ENCODE measurements at places on chromosomes 4 and X.

DNA sequence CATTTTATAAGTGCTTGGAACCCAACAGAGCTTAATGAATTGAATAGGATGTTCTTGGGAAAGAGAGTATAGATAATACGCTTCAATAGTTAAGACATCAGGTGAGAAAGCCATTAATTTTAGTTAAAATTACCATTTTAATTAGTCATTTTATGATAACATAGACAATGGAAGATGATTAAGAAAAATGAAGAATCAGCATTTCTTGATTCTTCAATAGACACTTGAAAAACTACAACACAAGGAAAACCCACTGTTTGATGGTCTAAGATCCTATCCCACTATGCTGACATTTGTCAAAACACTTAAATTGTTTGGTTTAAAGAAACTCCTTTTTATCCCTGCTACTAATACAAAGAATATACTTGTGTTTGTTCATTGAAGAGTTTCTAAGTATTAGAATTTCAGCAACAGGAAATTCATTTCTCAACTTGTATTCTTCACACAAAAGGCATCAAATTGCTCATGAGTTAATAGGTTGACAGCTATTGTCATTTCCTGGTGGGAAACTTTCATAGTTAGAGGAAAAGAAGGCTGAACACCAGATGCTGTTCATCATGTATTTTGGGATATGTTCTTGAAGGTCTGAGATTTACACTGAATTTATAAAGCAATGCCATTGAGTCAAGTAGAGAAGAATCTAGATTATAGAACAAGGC, 9.6 kb upstream of the CXCL2 start:
- no peak for DNase-seq

GRCh38 chr4:94517492-94517891, 65.8 kb downstream of the PDLIM5 start:
- DNase-seq = no peak

DNA sequence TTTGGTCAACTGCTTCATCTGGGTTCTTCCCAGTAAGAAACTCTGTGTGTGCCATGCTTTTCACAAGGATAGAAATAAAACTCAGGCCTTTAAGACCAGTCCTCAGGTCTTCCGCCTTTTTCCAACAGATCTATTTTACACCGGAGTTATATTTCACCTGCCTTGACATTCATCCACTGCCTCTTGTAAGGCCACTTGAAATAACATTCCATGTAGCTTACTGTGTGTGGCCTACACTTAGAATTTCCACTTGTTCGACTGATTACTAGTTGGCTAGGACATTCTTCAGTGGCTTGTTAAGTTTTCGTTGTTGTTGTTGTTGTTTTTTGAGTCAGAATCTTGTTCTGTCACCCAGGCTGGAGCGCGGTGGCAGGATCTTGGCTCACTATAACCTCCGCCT, 92.8 kb upstream of the UNC5C start:
- no peak for DNase-seq

DNA sequence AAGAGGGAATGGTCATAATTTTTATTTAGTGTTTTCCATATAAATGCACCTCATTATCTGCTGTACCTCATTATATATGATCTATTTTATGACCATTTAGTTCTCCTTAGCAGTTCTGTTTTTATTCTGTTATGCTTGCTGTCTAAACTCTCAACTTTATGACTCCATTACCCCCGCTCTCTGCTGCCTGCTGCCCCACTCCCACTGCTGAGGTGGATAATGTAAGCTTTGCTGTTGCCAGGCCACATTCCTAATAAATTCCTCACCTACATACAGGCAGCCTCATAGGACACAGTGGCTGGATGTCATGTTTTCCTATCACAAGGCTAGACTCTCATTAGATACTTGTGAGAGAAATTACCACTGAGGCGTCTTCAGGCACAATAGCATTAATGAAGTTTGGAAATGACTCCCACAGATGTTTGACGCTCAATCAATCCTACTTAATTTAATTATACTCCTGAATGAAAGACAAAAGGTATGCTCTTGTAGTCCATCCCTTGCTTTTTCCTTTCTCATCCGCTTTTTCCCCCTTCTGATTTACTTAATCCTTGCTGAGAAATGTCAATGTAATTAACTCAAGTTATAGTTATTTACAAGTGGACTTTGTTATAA, 497.5 kb upstream of the IGFBP7 start:
- peak; percentile 23 for DNase-seq

- DNase-seq = no peak
Observed at GRCh38 chr4:185638093-185638492, 102.8 kb upstream of the PDLIM3 start.

- no peak for DNase-seq
Observed at GRCh38 chr4:153038623-153039311, 102.6 kb downstream of the FHDC1 start.

DNA sequence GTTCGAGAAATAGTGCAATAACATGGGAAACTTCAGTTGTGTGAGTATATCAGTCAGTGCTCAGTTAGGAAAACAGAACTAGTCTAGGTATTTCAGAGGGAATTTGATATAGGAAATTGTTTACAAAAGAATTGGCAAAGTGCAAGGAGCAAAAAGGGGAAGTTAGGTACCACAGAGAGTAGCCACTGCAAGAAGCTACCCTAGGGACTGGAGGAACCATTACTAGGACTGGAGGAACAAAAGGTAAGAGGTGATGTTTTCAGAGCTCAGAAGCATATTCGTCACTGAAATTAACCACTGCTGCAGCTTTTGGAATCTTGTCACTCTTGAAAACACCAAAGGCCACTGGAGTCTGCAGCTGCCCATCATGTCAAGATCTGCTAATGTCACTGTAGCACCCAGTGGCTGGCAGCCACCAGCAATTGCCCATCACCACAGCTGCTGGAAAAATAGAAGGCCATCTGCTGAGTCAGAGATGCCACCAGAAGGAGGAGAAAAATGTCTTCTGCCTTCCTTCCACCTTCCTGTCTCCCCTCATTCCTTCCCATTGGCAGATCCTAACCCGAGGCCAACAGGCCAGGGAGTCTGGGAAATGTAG, 160.6 kb upstream of the RPS6KA3 start:
- no peak for DNase-seq

DNA sequence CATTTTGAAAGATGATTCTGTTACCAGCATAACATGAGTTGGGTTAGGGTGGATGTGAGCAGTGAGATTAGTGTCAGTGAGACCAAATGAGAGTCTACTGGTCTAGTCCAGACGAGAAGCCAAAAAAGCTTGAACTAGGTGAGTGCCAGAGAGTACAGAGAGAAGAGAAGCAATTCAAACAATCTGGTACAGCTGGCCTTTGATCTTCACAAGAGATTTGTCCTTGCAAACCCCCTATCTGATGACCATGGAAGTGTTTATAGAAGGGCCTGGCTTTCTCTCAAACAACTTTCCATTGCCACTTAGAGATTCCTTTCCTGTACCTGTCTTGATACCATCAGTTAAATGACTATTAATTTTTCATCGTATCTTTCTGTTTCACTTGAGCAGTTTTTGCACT, 128.5 kb downstream of the PPA2 start:
- no peak for DNase-seq

GRCh38 chr4:173466101-173466500, 63.9 kb downstream of the HAND2 start:
- no peak for DNase-seq

DNA sequence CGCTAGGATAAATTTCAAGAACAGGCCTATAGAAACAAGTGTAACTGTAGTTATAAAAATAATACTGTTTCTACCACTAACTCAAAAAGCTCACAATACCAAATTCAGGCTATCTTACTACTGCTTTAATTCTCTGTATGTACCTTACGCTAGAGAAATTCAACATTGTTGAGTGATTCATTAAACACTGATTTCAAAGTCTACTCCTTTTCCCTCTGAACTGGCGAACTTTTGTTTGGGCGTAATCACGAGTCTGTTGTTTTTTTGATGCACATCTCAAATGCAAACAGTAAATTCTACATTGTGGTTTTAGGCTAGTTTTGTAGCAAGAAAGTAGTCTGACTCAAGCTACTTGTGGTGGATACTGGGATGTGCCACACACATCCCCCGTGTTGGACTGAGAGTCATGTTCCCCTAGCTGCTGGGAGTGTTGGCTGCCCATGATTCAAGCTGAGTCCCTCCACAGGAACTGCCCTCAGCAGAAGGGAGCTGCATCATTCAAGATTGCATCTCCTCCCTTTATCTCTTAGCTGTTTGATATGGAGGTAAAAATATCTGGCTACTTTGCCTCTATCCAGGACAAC, 406.1 kb downstream of the RAPGEF2 start:
- no peak for DNase-seq

GRCh38 chr4:163554870-163555465, 60.5 kb downstream of the TMA16 start:
- DNase-seq = no peak

GRCh38 chr4:125105561-125105960, 209.2 kb upstream of the FAT4 start:
- no peak for DNase-seq

Measured in left hindlimb (tissue), 1 donor.